Activated T-cell treated with anti-CD3 and anti-CD28 coated beads for 24 hours (primary cell): ENCODE measurements at places on chromosomes 4 and X.

GRCh38 chrX:130299279-130300009 is 30.7 kb upstream of the ZNF280C start:
- no peak for DNase-seq

- no peak for DNase-seq
These were observed 1066.9 kb upstream of the TENM3 start for GRCh38 chr4:181176306-181176705.

GRCh38 chr4:3205995-3206394 is 43.0 kb upstream of the MSANTD1 start:
- no peak for DNase-seq

DNA sequence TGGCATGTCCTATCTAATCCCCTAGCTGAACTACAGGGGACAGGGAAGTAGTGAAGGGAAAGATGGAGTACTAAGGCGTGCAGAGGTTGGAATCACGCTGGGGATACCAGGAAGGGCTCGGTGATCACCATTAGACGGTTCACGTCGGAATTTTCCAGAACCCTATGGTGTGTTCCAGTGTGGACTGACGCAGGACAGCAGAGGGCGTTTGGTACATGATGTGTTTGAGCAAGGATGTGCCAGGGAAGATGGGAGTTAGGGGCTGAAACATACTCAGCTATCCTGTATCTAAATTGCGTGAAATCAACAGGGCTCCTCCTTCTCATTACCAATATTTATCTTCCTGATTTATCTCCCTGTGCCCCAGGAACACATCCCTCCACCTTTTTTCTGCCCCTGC is 33.7 kb downstream of the PRPS2 start:
- DNase-seq = no peak

DNA sequence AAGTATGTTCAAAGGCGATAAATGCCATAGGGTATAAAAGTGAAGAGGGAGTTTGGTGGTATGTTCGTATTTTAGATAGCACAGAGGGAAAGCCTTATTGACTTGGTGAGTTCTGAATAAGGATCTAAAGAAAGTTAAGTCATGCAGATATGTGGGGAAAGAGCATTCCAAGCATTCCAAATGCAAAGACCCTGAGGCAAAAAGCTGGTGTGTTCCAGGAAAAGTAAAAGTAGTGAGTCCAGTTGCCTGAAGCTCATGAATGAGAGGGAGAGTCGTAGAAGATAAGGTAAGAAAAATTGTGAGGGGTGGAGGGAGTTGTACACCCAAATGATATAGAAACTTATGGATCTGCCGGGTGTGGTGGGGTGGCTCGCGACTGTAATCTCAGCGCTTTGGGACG is 426.7 kb downstream of the RPA4 start:
- no peak for DNase-seq

GRCh38 chr4:131450572-131451209 is 1698.4 kb upstream of the PCDH10 start:
- no peak for DNase-seq

DNA sequence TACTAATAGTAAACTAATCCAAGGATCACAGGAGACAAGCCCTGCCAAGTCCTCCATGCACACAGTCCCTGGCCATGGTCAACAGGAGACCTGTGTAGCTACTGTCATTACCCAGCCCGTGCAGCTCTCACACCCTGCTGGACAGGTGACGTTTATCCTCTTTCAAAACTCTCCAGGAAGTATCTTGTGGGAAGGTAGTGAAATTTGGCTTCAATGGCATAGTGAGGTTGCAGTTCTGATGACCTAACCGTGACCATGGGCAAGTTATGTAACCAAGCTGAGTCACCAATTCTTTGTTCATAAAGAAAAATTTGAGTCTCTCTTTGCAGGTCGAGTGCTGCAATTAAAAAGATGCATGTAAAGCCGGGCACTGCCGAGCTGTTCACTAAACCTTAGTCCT is 11.3 kb upstream of the SLC2A9 start:
- no peak for DNase-seq

DNA sequence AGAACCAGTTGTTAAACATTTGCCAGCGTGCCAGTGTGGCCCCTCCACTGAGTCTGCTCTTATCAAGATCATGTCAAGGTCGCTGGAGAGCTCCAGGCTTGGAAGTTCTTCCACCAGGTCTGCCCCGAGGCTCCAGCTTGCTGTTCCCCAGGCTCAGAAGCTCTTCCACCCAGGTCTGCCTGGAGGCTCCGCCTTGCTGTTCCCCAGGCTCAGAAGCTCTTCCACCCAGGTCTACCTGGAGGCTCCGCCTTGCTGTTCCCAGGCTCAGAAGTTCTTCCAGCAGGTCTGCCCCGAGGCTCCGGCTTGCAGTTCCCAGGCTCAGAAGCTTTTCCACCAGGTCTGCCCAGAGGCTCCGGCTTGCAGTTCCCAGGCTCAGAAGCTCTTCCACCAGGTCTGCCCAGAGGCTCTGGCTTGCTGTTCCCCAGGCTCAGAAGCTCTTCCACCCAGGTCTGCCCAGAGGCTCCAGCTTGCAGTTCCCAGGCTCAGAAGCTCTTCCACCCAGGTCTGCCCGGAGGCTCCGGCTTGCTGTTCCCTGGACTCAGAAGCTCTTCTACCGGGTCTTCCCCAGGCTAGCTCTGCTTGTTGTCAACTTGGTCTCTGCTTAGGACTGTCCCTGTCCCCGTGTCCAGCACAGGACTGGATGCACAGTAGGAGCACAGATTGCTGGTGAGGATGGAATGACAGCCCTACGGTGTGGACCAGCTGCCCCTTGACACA is 54.4 kb downstream of the HMX1 start:
- no peak for DNase-seq

DNA sequence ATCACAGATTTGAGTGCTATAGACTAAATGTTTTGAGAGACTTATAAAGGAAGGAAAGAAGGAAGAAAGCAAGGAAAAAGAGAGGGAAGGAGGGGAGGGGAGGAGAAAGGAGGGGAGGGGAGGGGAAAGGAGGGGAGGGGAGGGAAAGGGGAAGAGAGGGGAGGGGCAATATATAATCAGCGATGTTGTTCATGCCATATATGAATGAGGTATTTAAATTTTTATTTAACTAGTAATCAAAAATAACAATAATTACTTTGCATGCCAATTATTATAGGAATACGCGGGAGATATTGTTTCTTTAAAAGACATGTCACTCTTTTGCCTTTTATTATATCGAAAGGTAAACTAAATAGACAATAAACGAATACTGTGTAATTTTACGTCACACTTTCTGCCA is 1029.7 kb downstream of the FAT4 start:
- DNase-seq = no peak

GRCh38 chr4:69843932-69844331 is 16.0 kb downstream of the SULT1E1 start:
- DNase-seq = no peak

DNA sequence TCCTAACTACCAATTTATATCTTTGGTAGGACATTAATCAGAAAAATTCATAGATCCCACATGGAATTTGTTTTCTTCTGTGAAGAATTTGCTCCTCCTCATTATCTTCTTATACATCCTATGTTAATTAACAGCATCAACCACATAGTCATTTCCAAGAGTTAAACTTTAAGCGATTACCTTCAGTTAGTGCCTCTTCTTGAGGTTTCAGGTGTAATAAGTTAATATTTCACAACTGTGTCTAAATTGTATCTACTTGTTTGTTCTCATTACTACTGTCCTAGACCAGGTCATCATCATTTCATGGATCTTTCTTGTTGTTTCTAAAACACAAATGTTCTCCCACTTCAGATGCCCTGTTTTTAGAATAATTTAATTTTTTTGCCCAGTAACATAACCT is 457.9 kb downstream of the FAT4 start:
- DNase-seq = no peak

DNA sequence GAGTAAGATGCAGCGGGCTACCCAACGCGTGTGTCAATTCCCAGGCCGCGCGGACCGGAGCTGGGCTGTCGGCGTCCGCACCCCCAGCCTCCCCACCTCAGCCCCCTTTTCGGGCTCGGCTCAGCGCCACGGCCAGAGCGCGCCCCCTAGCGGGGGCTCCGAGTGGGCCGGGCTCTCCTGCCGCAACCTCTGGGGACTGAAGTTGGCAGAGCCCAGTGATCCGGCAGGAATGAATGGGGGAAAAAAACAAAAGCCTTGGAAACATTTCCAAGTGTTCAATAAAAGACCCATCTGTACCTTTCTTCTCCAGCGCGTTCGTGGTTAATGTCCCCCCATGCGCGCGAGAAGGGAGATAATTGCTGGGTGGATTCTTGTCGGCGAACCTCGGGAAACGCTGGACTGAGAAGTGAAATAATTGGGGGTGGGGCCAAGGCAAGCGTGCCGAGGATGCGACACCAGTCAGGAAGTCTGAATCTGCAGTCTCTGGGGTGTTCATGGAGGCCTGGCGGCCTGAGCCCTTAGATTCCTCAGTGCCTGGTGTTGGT is 5.2 kb upstream of the ARX start:
- no peak for DNase-seq

DNA sequence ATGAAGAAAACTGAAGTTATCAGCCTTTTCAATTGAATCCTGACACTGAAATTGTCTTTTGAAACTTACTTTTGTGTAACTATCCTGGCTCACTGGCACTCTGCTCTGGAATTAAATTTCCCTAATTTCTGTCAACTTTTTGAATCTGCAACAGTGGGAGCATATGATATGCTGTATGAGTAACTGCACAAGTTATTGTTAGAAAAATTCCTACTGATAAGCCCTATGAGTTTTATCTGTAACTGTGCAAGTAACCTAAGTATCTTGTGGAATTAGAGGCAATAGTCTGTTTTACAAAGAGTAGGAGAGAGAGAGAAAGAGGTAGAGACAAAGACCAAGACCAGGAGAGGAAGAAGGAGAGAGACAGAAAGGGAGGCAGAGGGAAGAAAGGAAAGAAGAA is 9.2 kb upstream of the HPGD start:
- DNase-seq = no peak

- DNase-seq = no peak
These were observed 9.1 kb downstream of the IL13RA1 start for GRCh38 chrX:118736394-118737010.

DNA sequence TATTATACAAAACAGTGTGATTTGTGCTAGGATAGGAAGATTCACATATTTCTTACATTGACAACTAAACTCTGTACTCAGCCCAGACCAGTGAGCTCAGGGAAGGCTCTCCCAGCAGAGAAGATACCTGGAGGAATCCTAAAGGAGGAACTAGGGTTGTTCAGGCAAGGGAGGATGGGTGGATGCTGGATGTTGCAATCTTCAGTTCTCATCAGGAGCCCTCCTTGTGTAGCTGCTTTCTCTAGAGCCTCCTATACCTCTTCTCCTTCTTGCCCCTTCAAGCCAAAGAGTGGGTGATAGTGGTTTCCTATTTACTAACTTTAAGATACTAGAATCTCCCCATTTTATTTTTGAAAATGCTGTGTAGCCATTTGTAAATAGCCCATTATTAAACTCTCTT is 117.3 kb downstream of the NKX6-1 start:
- DNase-seq = no peak
